ENCODE measurements at places on chromosomes 2 and 18.
A peak's percentile ranks its signal among the peaks of the same experiment; 100 is the strongest.

GRCh38 chr18:42229211-42230210 is 274.5 kb downstream of the PIK3C3 start:
- no peak for DNase-seq

DNA sequence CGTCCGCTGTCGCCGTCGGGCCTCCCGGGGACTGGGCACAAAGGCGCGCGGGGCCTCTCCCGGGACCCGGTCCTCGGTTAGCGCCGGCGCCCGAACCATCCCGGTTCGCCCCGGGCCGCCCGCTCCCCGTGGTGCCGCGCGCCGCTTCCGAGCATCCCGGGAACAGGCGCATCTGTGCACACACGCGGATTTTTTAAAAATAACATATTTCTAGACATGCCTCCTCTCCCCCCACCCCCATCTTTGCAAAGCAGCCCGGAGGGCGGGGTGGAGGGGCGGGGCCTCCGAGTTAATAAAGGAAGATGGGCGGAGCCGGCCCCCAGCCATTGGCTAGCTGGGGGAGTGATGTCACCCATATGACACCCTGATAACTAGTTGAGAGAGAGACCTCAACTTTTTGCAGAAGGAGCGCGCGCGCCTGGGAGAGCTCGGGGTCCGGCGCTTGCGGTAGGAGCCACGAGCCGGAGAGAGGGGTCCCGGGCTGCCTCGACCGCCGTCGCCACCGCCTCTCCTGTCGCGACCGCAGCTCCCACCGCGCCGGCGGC is at the start of gene SOX11:
Gene SOX11 (plus strand): TSS at position 400 of the 545 bp plus-strand sequence. CDS start 338 bp downstream, outside the sequence.
- peak; percentile 98 for DNase-seq

DNA sequence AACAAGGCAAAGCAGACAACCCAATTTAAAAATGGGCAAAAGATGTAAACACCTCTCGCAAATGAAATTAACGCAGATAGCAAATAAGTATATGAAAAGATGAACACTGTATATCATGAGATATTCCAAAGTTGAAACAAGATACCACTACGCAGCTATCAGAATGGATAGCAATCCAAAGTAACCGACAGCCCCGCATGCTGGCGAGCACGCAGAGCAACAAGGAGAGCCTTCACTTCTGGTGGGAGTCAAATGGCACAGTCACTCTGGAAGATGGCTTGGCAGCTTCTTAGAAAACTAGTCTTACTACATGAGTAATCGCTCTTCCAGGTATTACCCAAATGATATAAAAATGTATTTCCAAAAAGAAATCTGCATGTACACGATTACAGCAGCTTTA is 1.4 kb downstream of the NDUFA10 start:
- DNase-seq = no peak

DNA sequence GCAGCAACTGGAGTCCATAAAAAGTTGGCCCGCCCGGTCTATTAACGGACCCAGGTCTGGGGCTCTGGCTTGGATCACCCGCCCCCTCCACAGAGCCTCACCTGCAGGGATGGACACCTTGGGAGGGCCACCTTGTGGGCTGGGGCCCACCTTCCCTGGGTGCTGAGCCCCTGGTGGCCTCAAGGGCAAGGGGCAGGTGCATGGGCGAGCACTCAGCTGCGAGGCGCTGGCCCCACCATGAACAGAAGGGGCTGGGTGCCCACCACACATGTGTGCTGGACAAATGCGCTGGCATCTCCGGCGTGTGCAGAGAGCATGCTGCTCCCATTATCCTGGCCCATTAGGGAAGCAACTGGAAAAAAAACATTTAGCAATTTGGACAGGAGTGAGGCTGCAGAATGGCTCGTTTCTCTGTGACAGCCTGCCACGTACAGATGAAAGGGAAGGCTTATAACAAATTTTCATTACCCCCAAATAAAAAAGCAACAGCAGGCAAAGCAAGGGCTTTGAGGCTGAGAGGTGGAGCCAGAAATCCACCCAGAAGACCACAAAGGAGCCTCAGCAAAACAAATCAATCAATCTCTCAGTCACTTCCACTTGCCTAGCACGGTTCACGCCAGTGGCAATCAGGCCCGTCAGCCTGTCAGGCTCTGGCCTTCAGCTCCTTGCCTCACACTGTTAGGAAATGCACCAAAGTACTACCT is 253.1 kb upstream of the ZNF521 start:
- no peak for DNase-seq

GRCh38 chr2:72347081-72347480 is 199.4 kb upstream of the CYP26B1 start:
- DNase-seq = no peak

- DNase-seq = no peak
Observed at GRCh38 chr2:10319892-10320574, 17.3 kb downstream of the HPCAL1 start.

DNA sequence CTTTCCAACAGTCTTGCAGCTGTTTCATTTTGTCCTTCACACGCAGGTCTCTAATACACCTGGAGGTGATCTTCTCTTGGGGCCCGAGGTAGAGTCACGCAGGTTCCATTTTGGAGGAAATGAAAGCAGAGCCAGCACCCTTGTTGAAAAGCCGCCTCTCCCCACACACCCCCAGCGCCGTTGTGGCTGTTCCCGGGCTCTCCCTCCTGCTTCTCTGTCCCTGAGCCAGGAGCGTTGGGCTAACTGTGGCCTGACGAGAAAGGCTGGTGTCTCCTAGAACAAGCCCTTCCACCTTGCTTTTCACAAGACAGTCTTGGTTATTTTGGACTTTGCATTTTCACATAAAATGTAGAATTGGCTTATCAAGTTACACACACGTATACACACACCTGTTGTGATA is 16.3 kb downstream of the SNED1 start:
- no peak for DNase-seq
